Lower lobe of right lung (tissue), 2 donors: ENCODE measurements at places on chromosomes 11 and 22. TPM values are rescaled to one million over a fixed set of nuclear protein-coding genes. Genes with fewer than 3 reads are reported as not detected.

DNA sequence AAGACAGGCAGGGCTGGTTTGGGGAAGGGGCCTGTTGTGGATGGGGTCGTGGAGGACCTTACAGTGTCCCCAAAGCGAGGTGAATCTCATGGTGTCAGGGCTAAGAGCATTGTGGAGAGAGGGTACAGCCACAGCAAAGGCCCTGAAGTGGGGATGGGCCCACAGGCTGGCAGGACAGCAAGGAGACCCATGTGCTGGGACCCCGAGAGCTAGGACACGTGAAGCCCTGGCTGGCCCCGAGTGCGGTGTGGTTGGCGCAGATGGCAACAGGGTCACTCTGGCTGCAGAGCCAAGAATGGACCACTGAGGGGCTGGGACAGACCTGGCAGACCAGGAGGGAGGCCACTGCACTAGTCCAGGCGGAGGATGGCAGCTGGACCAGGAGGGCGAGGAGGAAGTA lies 30.0 kb upstream of the KCNQ1OT1 start:
- no peaks in the 10 kb centered on the region for H3K27me3 ChIP-seq
- H3K4me1 ChIP-seq, result peaks cover 5% of the 10 kb centered on the region
- H3K36me3 ChIP-seq, result no peaks in the 10 kb centered on the region
- no peak overlapping the region for H3K4me3 ChIP-seq

DNA sequence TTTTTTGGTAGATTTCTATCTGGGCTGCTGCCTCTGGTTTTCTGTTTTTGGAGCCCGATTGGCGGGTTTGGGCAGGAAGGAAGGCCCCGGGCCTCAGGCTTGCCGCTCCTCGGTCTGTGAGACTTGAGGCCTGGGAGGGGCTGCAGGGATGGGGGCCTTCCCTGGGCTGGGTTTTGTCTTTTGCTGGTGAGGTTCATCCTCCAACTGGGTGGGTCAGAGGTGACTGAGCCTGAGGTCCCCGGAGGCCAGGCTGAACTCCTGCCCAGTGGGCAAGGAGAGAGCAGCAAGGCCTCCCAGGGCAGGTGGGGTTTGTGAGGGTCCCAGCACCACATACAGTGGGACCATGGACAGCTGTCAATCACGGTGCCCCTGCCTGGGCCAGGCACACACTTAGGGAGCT lies 15.0 kb downstream of the MPPED1 start:
- no peak overlapping the region for H3K4me3 ChIP-seq
- peak; percentile 14 for DNase-seq
- H3K27me3 ChIP-seq, result peaks cover 69% of the 10 kb centered on the region
- no peaks in the 10 kb centered on the region for H3K36me3 ChIP-seq
- no peak overlapping the region for H3K27ac ChIP-seq

PAX6 gene
- total RNA-seq, result not detected

DNA sequence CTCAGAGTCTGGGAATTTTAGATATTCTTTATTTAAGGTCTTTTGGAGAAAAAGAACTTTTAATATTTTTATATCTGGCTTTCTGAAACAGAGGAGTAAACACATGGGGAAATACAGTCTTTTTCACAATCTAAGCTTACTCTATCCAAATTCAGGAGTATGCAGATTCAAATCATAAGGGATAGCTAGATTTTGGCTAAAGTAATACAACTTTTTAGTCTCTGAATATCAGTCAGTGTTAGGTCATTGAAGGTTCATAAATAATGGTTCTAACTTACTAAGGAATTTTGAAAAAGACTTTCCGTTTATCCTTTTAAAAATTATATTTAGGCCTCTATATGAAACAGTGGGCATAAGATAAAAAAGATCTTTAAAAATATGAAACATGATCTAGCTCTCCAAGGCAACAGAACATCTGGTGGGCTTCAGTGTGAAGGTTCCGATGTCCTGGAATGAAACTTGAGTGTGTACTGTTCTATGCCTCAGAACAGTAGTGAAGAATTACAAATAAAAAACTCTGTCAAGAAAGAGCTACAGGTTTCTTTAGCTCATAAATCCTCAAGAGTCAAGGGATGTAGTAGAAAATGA lies 165.2 kb upstream of the PDGFD start:
- DNase-seq, result no peak
- H3K4me1 ChIP-seq, result no peaks in the 10 kb centered on the region
- no peaks in the 10 kb centered on the region for H3K36me3 ChIP-seq
- no peak overlapping the region for H3K4me3 ChIP-seq
- H3K27me3 ChIP-seq, result no peaks in the 10 kb centered on the region
- H3K27ac ChIP-seq, result no peak overlapping the region

MRPL40 gene
- total RNA-seq, result 23.2 TPM

GRCh38 chr22:38184788-38185187 lies 3.2 kb upstream of the PLA2G6 start:
- H3K27me3 ChIP-seq, result no peaks in the 10 kb centered on the region
- no peak overlapping the region for H3K4me3 ChIP-seq

GRCh38 chr11:111531687-111532364 lies 8.7 kb upstream of the LAYN start:
- H3K36me3 ChIP-seq, result no peaks in the 10 kb centered on the region
- no peak for DNase-seq
- no peaks in the 10 kb centered on the region for H3K27me3 ChIP-seq
- H3K27ac ChIP-seq, result no peak overlapping the region
- no peaks in the 10 kb centered on the region for H3K4me1 ChIP-seq

DNA sequence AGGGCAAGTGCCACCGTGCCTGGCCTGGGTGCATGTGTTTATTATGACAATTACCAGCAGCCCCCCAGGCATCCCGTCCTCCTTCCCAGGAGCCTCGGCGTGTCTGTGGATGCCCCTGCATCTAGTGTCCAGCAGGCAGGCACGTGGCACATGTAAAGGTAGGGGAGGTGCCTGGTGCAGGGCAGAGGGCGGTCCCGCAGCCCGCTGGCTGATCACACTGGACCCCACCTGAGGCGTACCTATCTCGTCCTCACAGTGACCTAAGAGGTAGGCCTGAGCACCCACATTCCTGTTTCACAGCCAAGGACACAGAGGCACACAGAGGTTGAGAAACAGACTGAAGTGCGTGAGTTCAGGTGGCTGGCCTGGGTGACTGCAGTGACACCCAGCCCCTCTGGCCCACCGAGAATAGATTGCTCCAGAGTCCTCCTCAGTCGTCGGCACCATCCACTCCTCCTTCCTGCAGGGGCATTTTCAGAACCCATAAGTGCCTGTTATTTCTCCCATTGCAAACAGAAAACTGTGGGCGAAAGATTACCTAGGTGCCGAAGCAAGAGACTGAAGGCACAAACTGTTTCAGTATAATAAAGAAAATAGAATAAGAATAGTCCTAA lies 3.0 kb upstream of the PHRF1 start:
- H3K4me1 ChIP-seq, result peaks cover 47% of the 10 kb centered on the region
- no peaks in the 10 kb centered on the region for H3K36me3 ChIP-seq
- no peak for DNase-seq

NPTXR gene
- 5.1 TPM for total RNA-seq

GRCh38 chr11:32779136-32779535 lies 15.3 kb downstream of the CCDC73 start:
- DNase-seq, result no peak
- H3K4me1 ChIP-seq, result no peaks in the 10 kb centered on the region
- no peaks in the 10 kb centered on the region for H3K27me3 ChIP-seq
- H3K4me3 ChIP-seq, result no peak overlapping the region

DNA sequence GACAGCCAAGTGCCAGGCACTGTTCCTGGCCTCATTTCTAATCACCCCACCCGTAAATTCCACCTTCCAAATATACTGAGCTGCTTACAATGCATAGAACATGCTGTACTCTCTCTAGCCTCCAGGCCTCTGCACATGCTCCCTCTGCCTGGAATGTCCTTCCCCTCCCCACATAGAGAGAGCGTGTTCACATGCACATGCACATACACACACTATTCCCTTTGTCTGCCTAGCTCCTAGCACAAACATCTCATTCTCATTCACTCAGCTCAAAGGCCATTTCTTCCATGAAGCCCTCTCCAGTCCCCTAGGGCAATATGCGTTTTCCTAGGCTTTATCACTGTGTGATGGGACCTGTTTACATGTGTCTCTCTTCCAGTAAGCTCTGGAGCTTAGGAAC lies 144.6 kb downstream of the WT1 start:
- no peaks in the 10 kb centered on the region for H3K4me1 ChIP-seq
- no peak overlapping the region for H3K27ac ChIP-seq
- H3K4me3 ChIP-seq, result no peak overlapping the region
- no peaks in the 10 kb centered on the region for H3K36me3 ChIP-seq
- DNase-seq, result no peak
- no peaks in the 10 kb centered on the region for H3K27me3 ChIP-seq

- DNase-seq, result no peak
- H3K36me3 ChIP-seq, result no peaks in the 10 kb centered on the region
- H3K4me3 ChIP-seq, result no peak overlapping the region
- H3K4me1 ChIP-seq, result no peaks in the 10 kb centered on the region
Measured at GRCh38 chr11:93073026-93073425, 103.6 kb downstream of the MTNR1B start.

DNA sequence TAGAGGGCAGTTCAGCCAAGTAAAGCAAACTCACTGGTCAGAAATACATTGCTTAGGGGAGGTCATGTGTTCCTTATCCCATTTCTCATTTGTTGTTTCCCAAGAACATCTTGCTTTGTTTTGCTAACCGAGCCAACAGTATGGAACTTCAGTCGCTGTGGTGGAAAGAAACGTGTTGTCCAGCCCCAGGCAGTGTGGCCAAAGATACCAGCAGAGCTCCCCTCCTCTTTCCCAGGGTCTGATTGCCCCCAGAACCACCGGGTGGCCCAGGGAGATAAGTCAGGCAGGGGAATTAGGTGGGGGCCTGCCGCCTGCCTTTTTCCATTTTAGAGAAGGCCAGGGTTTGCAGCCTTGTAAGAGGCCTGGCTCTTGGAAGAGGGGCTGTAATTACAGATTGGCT lies 98.7 kb upstream of the CRYBB3 start:
- no peak overlapping the region for H3K27ac ChIP-seq
- no peak for DNase-seq
- no peaks in the 10 kb centered on the region for H3K4me1 ChIP-seq
- H3K27me3 ChIP-seq, result no peaks in the 10 kb centered on the region
- no peak overlapping the region for H3K4me3 ChIP-seq
- H3K36me3 ChIP-seq, result no peaks in the 10 kb centered on the region

DNA sequence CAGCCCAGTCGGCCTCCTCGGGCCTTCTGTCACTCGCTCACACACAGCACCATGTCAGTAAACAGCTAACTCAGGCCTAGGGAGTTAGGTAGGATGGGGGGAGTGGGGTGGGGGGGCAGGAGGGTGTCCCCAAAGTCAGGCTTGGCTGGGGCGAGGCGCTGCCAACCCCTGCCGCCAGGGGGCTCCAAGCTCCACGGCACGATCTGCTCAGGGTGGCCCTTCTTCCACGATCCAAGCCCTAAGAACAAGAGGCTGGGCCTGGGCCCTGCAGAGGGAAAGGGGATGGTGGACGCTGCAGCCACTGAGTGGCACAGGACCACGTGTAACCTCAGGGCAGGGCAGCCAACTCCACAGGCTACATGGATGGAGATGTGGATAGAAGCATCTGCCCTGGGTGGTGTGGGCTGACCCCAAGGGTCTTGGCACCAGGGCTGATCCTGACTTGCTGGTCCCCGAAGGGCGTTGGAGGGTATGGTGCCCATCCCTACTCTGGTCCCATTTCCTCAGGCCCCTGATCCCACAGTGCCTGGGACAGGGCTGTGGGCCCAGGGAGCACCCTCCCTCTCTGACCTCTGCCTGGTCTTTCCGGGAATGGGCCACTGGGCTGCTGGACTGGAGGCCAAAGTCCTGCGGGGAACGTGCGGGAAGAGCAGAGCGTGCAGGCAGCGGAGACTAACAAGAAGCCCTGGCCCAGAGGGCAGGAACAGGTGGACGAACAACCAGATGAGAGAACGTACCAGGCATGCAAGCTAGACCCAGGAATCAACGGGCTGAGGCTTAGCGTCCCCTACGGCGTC lies 29.1 kb upstream of the TXNRD2 start:
- H3K27ac ChIP-seq, result no peak overlapping the region
- peak; percentile 81 for DNase-seq
- H3K4me3 ChIP-seq, result no peak overlapping the region

- H3K4me3 ChIP-seq, result no peak overlapping the region
- peaks cover 52% of the 10 kb centered on the region for H3K4me1 ChIP-seq
- no peak for DNase-seq
- no peaks in the 10 kb centered on the region for H3K27me3 ChIP-seq
- no peaks in the 10 kb centered on the region for H3K36me3 ChIP-seq
- no peak overlapping the region for H3K27ac ChIP-seq
Measured at GRCh38 chr22:30198152-30198825, 48.3 kb downstream of the LIF start.

TRIM44 gene
- 62.8 TPM for total RNA-seq

DNA sequence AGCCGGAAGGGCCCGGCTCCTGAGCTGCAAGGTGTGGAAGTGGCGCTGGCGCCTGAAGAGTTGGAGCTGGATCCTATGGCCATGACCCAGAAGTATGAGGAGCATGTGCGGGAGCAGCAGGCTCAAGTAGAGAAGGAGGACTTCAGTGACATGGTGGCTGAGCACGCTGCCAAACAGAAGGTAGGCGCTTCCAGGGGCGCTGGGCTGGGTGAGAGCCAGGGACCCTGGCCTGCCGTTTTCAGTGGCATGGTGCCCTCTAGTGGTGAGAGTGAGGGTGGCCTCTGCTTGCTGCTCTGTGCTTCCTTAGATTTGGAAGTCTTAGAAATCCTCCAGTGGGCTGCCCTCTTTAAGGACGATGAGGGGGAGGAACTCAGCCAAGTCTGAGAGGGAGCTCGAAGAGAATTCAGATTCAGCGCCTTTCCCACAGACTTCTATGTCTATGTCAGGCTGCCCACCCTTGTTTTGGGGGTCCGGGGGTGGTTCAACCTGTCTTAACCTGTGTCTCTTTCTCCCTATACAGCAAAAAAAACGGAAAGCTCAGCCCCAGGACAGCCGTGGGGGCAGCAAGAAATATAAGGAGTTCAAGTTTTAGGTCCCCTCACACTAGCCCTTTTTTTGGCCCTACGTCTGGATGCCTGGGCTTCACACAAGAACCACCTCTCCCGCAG lies 1.8 kb upstream of the PACS1 start:
- no peak overlapping the region for H3K4me3 ChIP-seq
- H3K36me3 ChIP-seq, result peaks cover 67% of the 10 kb centered on the region
- peak; percentile 79 for DNase-seq

DNA sequence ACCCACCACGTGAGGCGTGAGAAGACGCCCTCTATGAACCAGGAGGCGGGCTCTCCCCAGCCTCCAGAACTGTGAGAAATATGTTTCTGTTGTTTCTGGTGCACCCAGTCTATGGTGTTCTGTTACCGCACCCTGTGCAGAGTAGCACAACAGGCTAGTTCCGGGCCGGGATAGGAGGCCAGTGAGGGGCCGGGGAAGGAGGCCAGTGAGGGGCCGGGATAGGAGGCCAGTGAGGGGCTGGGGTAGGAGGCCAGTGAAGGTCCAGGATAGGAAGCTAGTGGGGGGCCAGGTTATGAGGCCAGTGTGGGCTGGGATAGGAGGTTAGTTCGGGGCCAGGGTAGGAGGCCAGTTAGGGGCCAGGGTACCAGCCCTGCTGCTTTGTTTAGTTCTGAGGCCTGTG lies 204.6 kb downstream of the BARX2 start:
- H3K4me3 ChIP-seq, result no peak overlapping the region
- no peaks in the 10 kb centered on the region for H3K4me1 ChIP-seq
- H3K36me3 ChIP-seq, result no peaks in the 10 kb centered on the region

TMEM25 gene
- total RNA-seq, result 18.3 TPM

ALDH3B1 gene
- total RNA-seq, result 104 TPM

APOBEC3A gene
- total RNA-seq, result 14.2 TPM

GRCh38 chr11:70138403-70138802 lies 60.3 kb downstream of the ANO1 start:
- H3K4me3 ChIP-seq, result no peak overlapping the region
- peaks cover 8% of the 10 kb centered on the region for H3K27me3 ChIP-seq
- H3K4me1 ChIP-seq, result peaks cover 16% of the 10 kb centered on the region
- no peak for DNase-seq
- no peaks in the 10 kb centered on the region for H3K36me3 ChIP-seq
